Activated naive CD8-positive, alpha-beta T cell treated with anti-CD3 and anti-CD28 coated beads, Interleukin-2, amount 10 ng/mL, durations not matched to agents 7 days and 5 days (primary cell): ENCODE measurements at places on chromosomes 7 and 10. TPM values are rescaled to one million over a fixed set of nuclear protein-coding genes. Genes with fewer than 3 reads are reported as not detected.

DNA sequence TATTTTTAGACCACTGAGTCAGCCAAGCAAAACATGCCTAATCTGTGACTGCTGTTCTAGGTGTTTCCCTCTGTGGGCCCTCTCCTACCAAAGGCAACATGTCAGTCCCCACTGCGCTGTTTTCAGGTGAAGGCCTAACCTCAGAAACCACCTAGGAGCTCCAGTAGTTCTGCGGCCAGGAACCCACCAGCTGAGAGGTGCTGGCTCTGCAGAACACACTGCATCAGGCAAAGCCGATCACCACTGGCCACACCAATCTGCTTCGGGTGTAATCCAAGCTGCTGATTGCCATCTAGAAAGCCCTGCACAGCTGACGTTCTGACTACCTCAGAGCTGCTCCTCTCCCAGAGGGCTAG is 14.9 kb downstream of the CAMK2G start:
- no peaks in the 10 kb centered on the region for H3K27me3 ChIP-seq
- peak overlapping the region; percentile 65 for H3K4me3 ChIP-seq
- H3K27ac ChIP-seq, result peak overlapping the region; percentile 82
- H3K36me3 ChIP-seq, result peaks cover 31% of the 10 kb centered on the region
- DNase-seq, result peak; percentile 67
- peaks cover 73% of the 10 kb centered on the region for H3K4me1 ChIP-seq

- H3K36me3 ChIP-seq, result no peaks in the 10 kb centered on the region
- no peaks in the 10 kb centered on the region for H3K4me1 ChIP-seq
- no peak overlapping the region for H3K4me3 ChIP-seq
- DNase-seq, result no peak
- no peak overlapping the region for H3K27ac ChIP-seq
- no peaks in the 10 kb centered on the region for H3K27me3 ChIP-seq
Observed at GRCh38 chr7:137020351-137020750, 151.9 kb downstream of the CHRM2 start.

- no peak overlapping the region for H3K4me3 ChIP-seq
- H3K27ac ChIP-seq, result no peak overlapping the region
- DNase-seq, result no peak
- H3K36me3 ChIP-seq, result no peaks in the 10 kb centered on the region
- H3K27me3 ChIP-seq, result peaks cover 32% of the 10 kb centered on the region
Observed at GRCh38 chr10:11849277-11849676, 26.1 kb downstream of the PROSER2 start.

DNA sequence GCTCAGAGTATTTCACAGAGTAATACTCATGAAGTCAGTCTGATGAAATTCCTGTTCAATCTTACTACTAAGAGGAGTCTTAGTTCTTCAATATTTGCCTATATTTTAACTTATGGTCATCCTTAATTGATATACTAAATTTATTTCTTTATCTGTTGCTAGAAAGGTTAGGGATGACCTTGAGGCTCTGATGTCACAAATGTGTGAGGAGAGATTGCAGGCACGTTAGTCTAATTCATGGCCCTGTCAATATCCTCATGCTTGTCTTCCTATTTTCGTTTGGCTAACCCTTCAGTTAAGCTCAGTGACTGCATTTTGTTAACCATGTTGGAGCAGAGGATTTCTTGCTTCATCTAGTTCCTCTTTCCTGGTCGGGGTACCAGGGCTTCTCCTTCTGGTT is 704.7 kb upstream of the COBL start:
- no peaks in the 10 kb centered on the region for H3K27me3 ChIP-seq
- H3K27ac ChIP-seq, result no peak overlapping the region
- H3K36me3 ChIP-seq, result no peaks in the 10 kb centered on the region
- DNase-seq, result no peak

GRCh38 chr10:100339236-100339635 is 7.8 kb upstream of the SCD start:
- peaks cover 15% of the 10 kb centered on the region for H3K4me1 ChIP-seq
- no peak overlapping the region for H3K4me3 ChIP-seq
- H3K27ac ChIP-seq, result peak overlapping the region; percentile 62
- H3K36me3 ChIP-seq, result no peaks in the 10 kb centered on the region
- H3K27me3 ChIP-seq, result no peaks in the 10 kb centered on the region

DNA sequence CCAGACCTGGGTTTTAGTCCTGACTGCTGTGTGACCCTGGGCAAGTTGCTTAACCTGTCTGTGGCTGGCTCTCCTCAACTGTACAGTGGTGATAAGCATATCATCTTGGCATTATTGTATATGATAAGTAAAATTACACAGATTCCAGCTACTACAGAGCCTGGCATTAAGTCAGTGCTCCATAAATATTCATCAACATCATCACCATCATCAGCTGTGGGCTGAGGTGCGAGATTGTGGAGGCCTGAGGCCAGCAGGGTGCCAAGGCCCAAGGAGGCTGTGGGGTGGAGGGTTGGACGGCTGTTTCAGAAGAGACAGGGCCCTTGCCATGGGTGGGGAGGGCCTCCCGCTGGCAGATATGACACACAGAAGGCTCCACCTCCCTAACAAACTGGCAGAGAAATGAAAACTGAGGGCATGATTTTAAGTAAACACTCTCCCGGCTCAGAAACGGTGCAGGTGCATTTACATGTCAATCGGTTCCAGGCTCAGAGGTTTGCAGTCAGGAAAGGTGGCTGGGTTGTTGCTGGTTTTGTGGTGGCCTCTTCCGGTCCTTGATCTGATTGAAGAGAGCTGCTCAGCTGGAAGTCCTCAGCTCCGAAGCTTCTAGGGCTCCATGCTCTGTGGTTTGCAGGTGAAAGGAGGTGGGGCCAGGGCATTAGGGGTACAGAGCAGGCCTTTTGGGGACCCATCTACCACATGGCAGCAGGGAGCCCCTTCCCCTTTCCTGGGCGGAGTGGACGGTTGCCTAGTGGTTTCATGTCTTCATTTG is 10.2 kb downstream of the CRYGN start:
- H3K27me3 ChIP-seq, result peaks cover 5% of the 10 kb centered on the region
- DNase-seq, result peak; percentile 65
- H3K4me3 ChIP-seq, result peak overlapping the region; percentile 60
- peak overlapping the region; percentile 83 for H3K27ac ChIP-seq
- H3K4me1 ChIP-seq, result peaks cover 39% of the 10 kb centered on the region

GRCh38 chr10:22317076-22317370 is 835 bp downstream of the COMMD3 start:
- peak overlapping the region; percentile 86 for H3K4me3 ChIP-seq
- H3K36me3 ChIP-seq, result peaks cover 8% of the 10 kb centered on the region
- H3K4me1 ChIP-seq, result peaks cover 23% of the 10 kb centered on the region
- no peak for DNase-seq
- peak overlapping the region; percentile 89 for H3K27ac ChIP-seq

DNA sequence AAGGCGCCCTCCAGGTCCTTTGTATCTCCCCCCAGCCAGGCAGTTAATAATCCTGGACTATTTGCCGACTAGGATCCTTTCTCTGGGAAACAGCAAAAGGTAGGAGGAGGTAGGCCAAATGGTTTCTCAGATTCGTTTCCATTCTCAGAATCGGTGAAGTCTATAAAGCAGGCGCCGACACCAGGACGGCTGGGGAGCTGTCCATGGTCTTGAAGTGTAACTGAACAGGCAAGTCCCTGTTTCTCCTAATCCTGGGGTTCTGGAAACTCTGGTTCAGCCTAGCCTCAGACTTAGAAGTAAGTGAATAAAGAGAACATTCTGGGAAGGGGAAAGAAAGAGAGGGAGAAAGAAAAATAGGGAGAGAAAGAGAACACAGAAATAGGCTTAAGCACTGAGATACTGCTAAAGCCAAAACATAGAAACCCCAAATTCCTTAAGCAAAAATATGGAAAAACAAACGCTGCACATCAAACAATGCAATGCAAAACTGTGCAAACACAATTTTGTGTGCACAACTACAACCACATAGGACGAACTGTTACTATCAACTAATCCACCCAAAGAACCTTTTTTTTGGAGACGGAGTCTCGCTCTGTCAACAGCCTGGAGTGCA is 11.1 kb upstream of the INA start:
- H3K27me3 ChIP-seq, result peaks cover 26% of the 10 kb centered on the region
- no peaks in the 10 kb centered on the region for H3K36me3 ChIP-seq
- no peaks in the 10 kb centered on the region for H3K4me1 ChIP-seq
- no peak overlapping the region for H3K27ac ChIP-seq

The PDE6C gene
- total RNA-seq, result not detected
